ENCODE measurements at places on chromosomes 2 and 18.

GRCh38 chr2:191679818-191680600, 2.1 kb downstream of the NABP1 start:
- DNase-seq: peak; percentile 61

- no peak for DNase-seq
These were observed 8.1 kb upstream of the WIPF1 start for GRCh38 chr2:174605687-174606086.

DNA sequence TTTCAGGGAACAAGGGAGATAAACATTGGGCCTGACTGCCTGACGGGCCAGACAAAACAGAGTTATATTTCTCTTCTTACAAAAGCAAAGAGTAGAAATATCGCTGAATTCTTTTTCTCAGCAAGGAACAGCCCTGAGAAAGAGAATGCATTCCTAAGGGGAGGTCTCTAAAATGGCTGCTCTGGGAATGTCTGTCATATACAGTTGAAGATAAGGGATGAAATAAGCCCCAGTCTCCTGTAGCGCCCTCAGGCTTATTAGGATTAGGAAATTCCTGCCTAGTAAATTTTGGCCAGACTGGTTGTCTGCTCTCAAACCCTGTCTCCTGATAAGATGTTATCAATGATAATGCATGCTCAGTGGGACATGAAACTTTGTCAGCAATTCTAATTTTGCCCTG, 134.9 kb upstream of the CNTNAP5 start:
- DNase-seq: no peak

- DNase-seq: no peak
These were observed 87.1 kb downstream of the TMX3 start for GRCh38 chr18:68627812-68628211.

- DNase-seq: no peak
These were observed 1.3 kb downstream of the B4GALT6 start for GRCh38 chr18:31683106-31683505.

- DNase-seq: no peak
These were observed 36.0 kb downstream of the MYCN start for GRCh38 chr2:15976354-15976753.

DNA sequence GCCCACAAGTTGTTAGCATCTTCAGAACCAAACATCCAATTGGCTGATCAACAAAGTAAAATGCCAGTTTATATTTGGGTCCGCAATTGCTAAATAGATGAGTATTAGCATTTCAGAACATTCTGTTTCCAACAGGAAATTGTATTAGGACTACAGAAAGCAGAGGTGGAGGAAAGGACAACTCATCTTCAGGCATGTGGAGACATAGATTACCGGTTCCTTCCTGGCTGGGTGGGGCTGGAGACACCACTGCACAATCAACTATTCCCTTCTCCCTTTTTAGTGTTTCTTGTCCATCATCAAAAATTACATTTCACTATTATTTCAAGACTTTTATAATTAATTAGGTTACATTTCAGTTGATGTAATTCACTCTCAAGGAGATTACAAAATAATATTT, 83.8 kb downstream of the ADAM23 start:
- DNase-seq: no peak

DNA sequence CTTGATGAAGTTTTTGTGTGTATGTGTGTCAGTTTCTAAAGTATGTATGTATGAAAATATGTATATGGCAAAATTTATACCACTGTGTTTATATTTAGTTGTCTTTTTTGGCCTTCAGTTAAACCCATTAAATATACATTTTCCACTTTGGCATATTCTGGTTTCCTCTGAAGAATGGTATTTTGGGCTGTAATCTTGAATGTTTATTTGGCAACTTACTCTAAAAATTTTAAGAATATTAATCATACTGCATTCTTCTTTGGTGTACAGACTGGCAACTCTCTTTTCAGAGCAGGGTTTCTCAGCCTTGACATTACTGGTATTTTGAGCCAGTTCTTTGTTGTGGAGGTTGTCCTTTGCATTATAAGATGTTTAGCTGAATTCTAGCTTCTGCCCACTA, 27.9 kb upstream of the CCBE1 start:
- no peak for DNase-seq

GRCh38 chr2:72134408-72134996, 13.2 kb downstream of the CYP26B1 start:
- DNase-seq: no peak

- no peak for DNase-seq
These were observed 74.7 kb downstream of the KCTD1 start for GRCh38 chr18:26473672-26474071.

DNA sequence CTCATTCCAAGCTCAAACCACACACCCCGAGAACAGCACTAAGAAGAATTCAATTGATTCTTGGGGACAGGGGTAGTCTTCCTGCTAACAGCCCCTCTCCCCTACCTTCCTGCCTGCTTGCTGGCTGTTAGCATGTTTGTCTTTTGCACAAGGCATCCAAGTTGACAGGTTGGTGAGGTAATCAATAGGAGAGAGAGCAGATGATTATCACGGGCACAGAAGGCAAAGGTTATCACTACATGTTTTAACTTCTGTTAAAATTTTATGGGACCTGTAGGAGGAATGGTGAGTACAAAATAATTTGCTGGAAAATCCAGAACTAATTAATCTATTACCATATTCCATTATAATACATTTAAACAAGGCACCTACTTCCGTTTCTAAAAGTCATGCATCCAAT, 442.1 kb upstream of the TCF4 start:
- no peak for DNase-seq

DNA sequence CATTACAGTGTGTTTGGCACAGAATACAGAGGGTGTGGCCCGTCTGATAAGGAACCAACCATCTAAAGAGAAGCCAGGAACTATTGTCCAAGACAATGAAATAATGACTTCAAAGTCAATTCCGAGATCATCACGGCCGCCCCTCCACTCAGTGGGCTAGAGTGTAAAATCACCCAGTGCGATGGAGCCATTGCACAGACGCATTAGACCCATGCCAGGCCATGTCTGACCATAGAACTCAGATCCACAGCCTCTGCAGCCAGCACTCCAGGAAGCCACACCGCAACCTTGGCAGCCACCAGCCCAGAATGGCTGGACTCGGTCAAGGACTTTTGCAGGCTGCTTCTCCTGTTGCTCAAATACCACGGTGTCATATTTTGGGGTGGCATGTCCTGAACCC, 835.7 kb downstream of the DCDC2C start:
- DNase-seq: no peak

DNA sequence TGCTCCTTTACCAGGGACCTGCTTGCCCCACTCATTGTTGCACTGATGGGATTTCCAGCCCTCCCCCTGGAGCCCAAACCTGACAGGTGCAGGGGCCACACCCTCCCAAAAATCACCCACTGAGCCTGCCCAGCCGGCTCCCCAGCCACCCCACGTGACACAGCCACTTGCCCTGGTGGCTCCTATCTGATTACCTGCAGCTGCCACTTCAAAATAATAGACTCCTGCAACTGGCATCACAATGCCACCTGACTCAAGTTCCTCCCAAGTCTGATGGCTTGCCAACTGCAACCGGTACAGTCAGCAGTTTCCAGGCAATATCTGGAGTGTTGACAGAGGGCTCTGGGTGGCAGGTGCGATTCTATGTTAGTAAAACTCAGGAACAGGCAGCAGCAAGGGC, 66.2 kb downstream of the CRACDL start:
- no peak for DNase-seq

DNA sequence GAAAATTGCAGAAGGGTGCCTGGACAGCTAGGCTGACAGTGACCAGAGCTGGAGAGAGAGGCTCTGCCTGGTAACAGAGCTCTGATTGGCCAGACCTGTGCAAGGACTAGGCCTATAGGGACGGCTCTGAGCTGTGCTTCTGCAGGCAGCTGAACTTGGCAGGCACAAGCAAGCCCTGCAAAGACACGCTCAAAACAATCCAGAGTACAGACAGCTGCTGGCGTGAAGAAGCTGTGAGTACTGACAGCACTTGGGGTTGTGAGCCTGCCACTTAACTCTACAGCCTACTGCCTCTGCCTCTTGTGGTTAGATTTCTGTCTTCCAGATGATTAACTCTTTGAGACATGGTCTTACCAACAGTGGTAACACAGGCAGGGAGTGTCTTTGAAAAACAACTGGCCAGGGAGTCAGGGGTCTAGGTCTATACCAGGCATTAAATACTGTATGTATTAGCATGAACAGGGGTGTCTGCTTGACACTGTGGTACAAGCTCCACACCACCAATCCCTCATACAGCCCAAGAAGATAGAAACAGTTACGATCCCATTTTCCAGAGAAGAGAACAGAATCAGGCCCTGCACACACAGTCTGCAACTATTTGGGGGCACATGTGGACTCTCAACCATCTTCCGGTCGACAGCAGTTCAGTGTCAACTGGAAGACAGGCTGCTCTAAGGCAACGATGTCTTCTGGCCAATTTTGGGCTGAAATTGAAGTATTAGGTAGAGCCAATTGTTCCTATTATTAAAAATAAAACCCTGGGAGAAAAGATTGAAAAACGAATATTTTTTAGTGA, 568.4 kb downstream of the TNS1 start:
- peak; percentile 62 for DNase-seq

DNA sequence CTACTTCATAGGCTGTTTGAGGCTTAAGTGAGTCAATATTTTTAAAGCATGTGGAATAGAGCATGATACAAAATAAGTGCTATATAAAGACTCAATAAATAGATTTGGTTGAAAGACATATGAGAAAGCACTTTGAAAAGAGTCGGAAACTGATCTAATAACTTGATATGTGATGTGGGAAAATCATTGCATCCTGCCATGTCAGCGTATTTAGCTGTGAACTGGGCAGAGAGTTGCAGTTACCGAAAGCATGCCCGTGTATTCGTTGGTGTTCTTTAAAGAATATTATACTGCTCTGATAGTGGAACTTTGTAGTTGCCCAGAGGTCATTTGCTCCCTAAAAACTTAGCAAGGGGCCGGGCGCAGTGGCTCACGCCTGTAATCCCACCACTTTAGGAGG, 37.8 kb upstream of the ZNF516 start:
- DNase-seq: no peak

DNA sequence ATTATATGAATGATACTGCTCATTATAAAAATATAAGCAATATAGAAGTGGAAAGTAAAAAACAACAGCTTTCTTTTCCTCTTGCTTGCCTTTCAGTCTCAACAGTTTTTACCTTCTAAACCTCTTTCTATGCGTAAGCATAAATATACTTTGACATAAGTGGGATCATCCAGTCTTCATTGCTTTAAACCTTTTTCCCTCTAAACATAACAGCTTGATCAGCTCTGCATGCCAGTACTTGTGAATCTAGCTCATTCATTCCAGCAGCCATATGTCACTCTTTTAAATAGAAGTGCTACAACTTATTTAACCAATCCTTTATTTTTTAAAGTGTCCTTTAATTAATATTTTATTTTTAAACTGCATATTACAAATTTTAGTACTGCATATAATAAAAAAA, 88.1 kb downstream of the TTC27 start:
- no peak for DNase-seq

- peak; percentile 62 for DNase-seq
These were observed 2.6 kb downstream of the ZNF521 start for GRCh38 chr18:25349131-25349925.

GRCh38 chr2:7830616-7831015, 851.2 kb upstream of the ID2 start:
- DNase-seq: no peak

- no peak for DNase-seq
These were observed 58.1 kb upstream of the SLC66A3 start for GRCh38 chr2:11097038-11097720.

GRCh38 chr2:130341562-130342019, 1.1 kb upstream of the IMP4 start:
- no peak for DNase-seq

DNA sequence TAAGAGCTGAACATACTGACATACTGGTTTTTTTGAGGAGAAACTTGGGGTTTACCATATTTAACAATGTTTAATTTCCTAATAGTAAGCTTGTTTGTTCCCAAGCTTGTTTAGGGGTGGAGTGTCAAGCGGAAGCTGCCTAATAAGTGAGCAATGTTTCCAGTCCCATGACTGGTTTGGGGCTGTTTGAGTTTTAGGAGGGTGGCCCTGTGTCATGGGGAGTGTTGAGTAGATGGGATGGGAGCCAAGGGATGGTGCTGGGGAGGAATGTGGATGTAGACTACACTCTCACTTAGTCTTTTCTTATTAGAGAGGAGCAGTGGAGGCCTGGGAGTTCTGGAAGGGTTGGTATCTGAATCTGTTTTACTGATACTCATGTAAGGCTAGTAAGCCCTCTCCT, 128.5 kb downstream of the TANC1 start:
- no peak for DNase-seq

GRCh38 chr2:62014102-62014501, 108.6 kb downstream of the COMMD1 start:
- peak; percentile 36 for DNase-seq

DNA sequence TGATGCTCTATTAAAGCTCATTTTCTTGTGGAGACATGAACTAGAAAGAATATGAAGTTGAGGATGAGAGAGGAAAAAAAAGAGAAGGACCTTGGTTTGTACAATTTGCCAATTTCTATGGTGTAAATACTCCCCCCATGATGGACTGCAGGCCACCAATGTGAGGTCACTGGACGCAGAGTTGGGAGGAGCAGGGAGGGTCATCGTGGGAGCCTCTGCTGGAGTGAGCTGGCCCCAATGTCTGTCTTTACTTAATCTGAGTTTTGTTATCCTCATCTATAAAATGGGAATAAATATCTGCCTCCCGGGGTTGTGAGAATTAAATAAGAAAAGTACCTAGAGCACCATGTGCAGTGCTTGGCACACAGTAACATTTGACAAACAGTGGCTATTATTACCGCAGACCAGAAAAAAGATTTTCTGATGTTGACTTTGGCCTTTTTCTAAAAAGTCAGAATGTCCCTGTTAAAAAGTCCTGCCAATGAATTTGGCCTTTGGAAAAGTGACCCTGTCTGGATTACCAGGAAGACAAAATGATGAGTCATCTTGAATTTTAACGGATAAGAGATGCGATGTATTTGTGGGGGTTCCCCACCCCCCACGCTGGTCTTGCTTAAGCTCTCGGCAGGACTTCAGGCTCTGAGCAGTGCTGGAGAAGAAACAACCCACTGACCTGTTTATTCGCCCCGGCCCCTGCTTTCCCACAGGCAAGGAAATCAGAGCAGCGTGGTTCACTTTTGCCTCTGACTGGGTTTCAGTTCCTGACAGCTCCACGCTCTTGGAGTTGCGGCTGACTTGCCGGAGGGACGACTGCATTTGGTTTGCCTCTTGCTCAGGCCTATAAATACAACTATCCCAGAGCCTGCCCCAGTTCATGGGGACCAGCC, 50.3 kb upstream of the FOSL2 start:
- peak; percentile 74 for DNase-seq

- DNase-seq: no peak
These were observed 659.3 kb downstream of the ERBB4 start for GRCh38 chr2:211879323-211879722.

- DNase-seq: no peak
These were observed 472.6 kb upstream of the KLHL29 start for GRCh38 chr2:22912398-22912797.

GRCh38 chr2:38141501-38141900, 65.5 kb upstream of the CYP1B1 start:
- DNase-seq: peak; percentile 21

DNA sequence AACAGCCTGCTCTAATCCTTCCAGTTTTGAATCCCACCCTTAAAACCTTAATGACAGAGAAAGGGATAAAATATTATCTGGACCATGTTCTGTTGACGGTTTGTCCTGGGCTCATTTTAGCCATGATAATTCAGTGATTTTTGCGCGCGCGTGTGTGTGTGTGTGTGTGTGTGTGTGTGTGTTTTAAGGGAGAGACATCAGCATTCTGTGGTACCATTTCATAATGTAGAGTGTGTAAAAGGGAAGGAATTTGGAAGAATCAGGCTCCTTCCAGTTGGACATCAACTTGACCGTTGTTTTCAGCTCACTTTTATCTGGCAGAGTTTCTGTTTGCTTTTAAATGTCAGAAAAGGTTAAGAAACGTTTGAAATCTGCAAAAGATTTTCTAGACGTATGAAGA, 535.5 kb downstream of the TNS1 start:
- DNase-seq: no peak

Measured in suppressor macrophage (primary cell).